Anterior cingulate cortex (tissue), 58 donors: ENCODE measurements at places on chromosomes 3 and 15.

DNA sequence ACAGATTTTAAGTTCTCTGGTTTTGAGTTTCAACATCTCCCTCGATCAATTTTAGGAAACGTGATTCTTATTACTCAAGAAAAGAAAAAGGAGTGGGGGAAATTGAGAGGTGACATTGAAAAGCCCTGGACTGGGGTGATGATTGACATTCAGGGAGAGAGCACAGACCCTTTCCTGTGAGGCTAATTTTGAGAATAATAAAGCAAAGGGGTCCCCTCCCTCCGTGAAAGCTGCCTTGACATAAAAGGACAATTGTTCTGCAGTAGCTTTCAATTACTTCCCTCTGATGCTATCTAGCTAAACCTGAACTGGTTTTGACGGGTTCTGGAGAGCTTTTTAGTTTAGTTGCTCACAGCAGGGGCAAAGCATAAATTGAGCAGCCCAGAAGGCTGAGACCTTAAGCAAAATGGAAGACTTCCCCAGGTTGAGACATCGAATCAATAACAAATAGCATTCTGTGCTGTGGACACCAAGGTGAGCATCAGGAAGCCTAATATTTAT, 14.4 kb upstream of the CMTM8 start:
- DNase-seq, result no peak

- no peak for DNase-seq
These were observed 112.6 kb upstream of the KBTBD8 start for GRCh38 chr3:66885326-66886000.

DNA sequence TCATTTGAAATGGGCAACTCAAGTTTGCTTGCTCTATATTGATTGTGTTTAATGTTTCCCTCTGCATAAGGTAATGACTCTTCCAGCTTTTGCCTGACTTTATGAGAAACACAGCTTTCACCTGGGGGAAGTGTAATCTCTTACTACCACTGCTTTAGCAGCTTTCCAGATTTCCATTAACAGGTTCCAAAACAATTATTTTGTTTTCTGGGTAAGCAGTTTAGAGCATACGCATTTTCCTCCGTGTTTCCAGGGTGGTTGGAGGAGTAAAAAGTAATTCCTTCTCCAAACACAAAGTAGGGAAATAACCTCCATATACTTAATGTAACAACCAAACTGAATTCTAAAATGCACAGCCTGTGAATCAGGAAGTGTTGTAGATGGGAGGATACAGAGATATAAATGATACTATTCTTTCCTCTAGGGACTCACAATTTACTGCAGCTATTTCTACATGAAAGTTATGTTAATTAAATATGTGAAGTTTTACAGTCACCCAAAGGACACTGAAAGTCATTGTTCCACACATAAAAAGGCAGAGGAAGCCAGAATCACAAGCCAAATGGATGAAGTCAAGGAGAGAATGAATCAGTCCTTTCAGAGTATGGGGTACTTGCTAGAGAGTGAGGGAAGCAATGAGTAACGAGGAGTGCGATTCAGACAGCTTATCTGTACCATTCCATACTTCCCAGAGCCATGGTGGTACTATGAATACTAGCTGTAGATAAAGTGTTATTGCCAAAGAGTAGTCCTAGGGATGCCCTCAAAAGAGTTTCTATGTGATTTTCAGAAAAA, 16.6 kb downstream of the ST3GAL6 start:
- DNase-seq, result no peak

GRCh38 chr3:184594371-184595001, 32.9 kb downstream of the EPHB3 start:
- DNase-seq, result no peak

GRCh38 chr3:138640537-138640936, 32.0 kb downstream of the FAIM start:
- no peak for DNase-seq

DNA sequence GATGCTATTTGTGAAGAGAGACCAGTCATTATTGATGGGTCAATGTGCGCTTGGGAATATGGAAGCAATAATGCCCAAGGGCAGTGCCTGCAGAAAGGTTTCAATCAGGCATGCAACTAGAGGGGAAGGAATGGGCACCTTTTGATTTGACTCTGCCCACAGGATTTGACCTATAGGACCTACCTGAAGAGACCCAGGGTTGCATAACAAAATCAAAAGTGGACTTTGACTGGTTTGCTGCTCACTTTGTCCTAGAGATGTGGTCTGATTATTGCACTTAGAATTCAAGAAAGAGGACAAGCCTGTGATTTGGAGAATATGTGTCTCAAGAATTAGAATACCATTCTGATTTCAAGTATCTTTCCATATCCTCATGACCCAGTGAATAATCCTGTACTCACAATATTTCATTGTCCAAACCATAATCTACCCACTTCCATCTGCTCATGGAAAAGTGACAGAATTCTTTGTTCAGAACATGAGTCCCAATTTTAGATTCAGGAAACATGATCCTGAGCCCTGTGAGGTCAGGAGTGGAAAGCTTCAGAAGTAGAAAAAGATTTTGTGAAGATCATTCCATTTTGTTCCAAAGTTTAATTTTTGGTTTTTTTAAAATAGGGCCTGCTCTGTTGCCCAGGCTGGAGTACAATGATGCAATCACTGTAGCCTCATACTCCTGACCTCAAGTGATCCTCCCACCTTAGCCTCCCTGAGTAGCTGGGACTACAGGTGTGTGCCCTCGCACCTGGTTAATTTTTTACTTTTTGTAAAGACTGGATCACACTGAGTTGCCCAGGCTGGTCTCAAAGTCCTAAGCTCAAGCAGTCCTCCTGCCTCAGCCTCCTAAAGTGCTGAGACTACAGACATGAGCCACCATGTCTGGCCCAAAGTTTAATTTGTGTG, 151.3 kb upstream of the NR2E3 start:
- no peak for DNase-seq

DNA sequence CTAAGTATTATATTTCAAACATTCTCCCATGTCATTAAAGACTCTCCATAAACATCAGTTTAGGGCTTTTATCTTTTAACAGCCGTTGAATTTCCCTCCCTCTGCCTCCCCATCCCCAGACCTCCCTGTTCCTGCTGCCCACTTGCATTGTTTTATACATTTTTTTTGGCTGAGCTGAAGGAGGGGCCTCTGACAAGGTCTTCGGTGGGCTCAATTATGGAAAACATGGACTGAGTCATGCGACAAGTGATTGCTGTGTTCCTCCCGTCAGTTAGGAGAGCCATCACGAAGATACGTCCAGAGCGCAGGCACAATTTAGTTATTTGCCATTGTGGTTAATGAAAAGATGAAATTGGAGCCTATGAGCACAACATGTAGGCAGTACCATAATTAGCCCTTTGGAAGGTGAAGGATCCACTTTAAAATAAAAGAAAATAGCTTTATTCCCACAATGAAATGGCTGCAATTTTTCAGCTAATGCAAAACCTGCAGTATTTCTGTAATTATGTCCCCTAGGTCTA, 12.0 kb upstream of the NMNAT3 start:
- no peak for DNase-seq

GRCh38 chr3:189500798-189501495, 130.2 kb upstream of the TP63 start:
- no peak for DNase-seq

DNA sequence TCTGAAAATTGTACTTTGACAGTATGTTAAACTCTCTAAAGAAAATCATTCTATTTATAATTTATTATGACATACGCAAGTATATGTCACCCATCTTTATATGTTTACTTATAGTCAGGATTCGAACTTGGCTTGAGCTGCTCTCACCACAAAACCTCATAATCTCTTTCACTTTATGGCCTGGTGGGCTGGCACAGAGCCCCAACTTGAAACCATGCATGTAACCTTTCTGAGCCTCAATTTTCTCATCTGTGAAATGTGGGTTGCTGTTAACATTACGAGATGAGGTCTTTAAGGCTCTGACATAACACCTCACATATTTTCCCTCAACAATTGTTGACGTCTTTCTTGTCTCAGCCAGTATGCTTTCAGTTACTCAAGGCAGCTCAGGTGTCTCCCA, 69.4 kb upstream of the PFN2 start:
- DNase-seq, result no peak

DNA sequence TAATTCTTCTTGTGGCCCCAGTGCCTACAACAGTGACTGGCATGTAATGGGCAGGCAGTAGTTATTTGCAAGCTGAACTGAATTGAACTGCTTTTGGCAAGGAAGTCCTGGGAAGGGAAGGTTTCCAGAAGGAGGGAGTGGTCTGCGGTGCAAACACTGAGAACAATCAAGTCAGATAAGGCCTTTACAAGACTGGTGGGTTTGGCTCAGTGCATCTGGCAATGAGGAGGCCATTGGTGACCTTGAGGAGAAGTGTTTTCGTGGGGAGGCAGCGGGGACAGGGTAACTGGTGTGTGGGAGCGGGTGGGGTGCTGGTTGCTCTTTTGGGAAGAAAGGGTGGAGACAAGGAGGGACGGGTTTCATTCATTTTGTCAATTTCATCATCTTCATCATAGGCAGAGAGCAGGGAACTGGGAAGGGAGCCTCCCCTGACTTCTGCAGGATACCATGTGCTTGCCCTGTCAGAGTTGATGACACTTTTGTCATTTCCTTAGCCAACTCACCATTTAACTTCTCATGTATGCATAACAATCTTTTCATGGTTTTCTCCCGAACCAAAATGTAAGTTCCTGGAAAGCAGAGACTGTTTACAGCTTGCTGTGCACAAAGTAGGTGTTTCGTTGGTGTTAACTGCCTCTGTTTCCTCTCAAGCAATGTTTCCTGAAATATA, 8.4 kb upstream of the EHD4 start:
- DNase-seq, result no peak

DNA sequence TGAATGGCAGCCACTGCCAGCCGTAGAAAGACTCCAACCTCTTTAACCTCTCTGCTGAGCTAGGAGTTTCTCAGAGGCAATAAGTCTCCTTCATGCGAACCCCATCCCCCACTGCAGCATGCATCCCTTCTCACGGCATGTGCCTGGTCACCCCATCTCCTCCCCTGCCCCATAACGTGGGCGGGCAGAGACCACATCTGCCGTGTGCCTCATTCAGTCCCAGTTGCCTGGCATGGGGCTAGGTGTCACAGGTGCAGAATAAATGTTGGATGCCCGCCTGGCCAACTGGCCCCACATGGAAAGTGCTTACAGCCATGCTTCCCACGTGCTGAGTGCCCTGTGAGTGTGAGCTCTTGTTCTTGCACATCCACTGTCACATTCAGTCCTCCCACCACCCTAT, 43.5 kb upstream of the NTRK3 start:
- no peak for DNase-seq

DNA sequence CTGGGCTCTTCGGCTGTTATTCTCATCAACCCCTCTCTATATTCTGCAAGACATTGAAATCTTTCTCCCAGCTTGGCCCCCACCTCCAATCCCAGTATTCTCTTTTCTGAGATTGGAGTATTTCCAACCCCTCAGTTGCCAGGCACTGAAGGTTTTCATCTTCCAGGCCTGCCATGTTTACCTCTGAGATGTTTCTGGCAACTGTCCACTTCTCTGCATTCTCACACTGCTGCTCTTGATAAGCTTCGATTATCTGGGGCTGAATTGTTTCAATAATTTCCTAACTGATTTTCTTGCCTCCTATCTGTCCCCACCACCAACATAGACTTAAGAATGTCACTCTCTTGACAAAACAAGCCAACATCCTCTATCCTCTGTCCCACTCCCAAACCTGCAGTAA, 1.4 kb upstream of the GPR156 start:
- DNase-seq, result no peak

- no peak for DNase-seq
These were observed 19.0 kb downstream of the CMSS1 start for GRCh38 chr3:99836681-99837080.

DNA sequence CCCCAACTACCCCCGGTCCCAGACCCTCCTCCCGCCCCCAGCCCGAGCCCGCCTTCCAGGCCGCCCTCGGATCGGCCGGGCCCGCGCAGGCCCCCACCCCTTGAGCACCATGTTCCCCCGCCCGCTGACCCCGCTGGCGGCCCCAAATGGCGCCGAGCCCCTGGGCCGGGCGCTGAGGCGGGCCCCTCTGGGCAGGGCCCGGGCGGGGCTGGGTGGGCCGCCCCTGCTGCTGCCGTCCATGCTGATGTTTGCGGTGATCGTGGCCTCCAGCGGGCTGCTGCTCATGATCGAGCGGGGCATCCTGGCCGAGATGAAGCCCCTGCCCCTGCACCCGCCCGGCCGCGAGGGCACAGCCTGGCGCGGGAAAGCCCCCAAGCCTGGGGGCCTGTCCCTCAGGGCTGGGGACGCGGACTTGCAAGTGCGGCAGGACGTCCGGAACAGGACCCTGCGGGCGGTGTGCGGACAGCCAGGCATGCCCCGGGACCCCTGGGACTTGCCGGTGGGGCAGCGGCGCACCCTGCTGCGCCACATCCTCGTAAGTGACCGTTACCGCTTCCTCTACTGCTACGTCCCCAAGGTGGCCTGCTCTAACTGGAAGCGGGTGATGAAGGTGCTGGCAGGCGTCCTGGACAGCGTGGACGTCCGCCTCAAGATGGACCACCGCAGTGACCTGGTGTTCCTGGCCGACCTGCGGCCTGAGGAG, 472 bp downstream of the CHST14 start:
- DNase-seq, result peak; percentile 53

DNA sequence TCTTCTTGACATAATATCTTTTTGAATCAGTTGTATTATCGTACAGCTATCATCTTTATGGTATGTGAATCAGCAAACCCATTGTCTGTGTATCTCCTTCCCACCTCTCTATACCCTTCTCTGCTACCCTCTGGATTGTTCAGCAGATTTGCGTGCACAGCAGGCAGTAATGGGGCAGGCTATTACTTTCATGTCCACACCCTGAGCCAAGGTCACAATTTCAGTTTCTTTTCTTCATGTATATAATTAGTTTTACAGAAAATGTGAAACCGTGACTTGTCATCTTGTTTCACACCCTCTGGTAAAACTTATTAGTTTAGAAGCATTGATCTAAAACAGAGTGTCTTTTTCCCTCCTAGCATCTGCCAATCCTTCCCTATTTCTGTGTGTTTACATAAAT, 770.4 kb upstream of the SEMA6D start:
- DNase-seq, result no peak

DNA sequence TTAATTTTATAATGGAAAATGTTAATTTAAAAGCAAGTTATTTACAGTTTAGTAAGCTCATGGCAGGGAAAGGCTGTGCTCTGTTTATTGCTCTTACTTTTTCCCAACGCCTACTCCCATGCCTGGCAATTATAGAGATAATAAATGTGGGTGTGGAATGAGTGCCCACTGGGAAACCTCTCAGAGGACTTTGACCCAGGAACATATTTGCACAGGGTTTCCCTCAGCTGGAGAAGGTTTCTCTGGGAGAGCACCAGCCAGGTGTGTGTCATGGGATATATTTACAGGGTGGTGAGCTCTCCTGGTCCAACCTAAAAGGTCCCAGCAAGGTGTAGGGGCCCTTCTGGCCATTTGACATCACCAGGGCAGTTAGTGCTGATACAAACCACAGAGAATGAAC, 27.9 kb downstream of the ZNF710 start:
- no peak for DNase-seq
